RCC 7860 (cell line): ENCODE measurements at places on chromosomes 3 and 15.

- DNase-seq = no peak
Observed at GRCh38 chr3:26559227-26559626, 63.3 kb upstream of the LRRC3B start.

GRCh38 chr3:14803101-14803980 is 15.4 kb upstream of the FGD5 start:
- no peak for DNase-seq

DNA sequence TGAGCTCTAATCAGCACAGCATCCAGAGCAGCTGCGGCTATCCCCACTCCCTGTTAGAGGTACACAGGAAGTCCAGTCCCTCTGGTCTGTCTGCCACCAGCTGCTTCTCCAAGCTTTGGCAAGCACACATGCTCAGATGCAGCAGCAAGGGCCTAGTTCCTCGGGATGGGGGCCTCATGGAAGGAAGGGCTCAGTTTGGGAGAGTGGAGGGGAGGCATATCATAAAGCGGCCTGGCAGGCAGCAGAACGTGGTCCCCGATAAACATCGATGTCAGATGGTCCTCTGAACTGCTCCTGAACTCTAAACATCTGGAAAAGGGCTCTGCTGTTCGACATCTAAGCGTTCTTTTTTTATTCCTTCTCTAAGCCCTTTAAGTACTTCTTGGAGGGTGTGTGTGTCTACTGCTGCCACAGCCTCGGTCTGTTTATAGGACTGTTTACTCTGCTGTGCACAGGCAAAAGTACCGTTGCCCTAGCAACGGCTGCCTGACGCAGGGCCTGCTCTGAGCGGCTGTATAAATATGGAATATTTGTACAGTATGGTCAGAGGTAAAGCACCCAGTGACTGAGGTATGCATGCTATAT is 74.6 kb downstream of the PRICKLE2 start:
- DNase-seq = no peak

- DNase-seq = no peak
Observed at GRCh38 chr3:175378348-175378747, 519.2 kb downstream of the NAALADL2 start.

DNA sequence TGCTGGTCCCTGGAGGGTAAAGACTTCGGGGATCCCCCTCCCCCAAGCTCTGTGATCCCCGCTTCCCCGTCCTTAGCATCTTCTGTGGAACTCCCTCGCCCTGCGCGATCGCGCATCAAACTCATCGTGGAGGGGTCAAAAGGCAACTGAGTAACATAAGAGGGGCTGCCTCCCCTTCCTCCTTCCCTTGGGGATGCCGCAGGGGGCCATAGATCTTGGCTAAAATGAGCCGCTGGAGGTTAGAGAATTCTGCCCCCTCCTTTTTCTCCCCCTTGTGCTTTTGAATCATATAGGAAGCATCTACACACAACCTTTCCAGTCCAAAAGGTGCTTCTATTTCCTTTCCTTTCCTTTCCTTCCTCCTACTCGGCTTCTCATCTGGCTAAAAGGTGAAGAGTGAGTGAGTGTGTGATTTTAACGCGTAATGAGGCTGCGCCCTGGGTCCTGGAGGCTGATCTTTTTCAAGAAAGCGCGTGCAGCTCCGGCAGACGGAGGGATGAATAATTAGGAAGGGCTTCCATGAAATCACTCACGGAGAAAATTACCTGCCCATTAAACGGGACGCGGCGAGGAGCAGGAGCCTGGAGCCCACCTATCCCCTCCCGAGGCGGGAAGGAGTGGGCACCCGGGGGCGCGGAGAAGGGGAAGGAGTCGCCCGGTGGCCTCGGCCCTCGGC is 831 bp upstream of the ROBO2 start:
- DNase-seq = no peak

DNA sequence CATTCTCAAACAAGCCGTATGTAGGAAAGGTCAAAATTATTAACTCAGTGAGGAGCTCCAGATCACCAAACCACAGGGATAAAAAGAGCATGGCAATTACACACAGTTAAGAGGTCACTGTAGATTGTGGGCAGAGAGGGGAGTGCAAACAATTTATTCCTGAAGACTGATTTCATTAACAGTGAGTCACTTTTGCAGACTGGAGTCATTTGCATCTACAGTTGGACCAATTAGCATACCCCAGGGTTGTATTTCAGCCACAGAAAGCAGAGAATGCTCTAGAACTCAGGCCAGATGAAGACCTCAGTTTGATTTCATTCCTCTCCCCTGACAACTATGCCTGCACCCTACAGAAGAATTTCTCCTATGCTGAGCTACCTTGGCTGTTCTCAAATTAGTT is 40.1 kb downstream of the SETMAR start:
- no peak for DNase-seq

- peak; percentile 26 for DNase-seq
Observed at GRCh38 chr3:24773798-24774197, 279.1 kb upstream of the THRB start.

DNA sequence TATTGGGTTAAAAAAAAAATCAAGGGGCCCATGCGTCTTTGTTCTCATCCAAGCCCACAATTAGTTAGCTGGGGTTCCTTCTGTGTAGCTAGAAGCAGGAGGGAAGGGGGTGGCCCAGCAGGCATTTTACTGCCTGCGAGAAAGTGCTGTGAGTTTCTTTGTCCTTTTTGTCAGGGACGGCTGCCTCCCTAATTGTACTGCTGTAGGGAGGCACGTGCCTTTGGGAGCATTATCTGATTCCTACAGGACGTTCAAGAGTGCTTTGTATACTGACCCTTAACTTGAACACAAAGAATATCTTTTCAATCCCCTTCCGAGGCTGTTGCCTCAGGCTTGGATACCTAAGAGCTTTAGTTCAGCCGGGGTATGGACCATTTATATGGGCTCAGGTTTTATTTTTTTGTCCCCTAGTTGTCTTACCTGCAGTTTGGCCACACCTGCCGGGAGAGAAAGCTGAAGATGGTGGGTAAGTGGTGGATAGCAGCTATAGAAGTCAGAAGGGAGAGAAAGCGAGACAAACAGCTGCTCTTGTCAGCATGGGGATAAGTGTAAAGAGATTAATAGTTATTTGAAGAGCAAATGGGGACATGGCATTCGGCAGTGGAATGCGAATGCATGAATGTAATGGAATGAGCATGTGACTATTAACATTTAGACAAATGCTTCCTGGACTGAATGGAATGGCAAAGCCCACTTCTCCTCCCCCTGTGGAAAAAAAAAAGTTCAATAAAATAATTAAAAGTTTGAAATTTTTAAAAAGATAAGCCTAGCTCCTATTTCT is 175.2 kb downstream of the TP63 start:
- DNase-seq = no peak

DNA sequence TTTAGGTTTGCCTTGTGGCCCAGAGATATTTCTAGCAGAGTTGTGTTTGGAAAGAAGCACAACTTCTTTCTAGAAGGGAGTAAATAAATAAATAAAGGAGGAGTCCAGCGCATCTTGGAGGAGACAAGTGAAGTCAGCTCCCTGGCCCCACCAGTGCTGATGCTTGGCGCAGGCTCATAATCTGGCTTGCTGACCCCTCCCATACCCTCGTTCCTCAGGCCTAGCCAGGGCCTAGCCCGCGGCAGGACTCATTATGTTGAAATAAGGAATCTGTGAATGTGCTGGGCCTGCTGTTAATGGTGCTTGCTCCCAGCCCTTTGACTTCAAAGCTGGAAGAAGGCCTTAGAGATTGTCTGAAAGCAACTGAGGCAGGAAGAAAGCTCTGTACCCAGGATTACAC is 3.1 kb downstream of the ZNF710 start:
- DNase-seq = no peak

DNA sequence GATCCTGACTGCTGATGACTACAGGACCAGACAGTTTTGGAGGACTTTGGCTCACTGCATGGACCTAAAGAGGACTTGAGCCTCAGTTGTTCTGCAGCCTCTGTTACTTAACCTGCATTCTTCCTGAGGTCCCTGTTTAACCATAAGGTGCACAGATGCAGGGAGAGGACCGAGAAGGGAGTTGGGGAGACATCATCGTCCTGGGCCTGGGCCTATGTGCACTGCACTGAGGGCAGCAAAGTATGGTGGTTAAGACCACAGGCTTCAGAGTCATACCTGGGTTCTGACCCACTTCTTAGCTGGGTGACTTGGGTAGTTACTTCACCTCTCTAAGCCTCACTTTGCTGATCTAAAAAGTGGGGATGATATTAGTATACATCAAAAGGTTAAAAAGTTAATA is 21.9 kb downstream of the KY start:
- no peak for DNase-seq

- DNase-seq = no peak
Observed at GRCh38 chr3:50201573-50202315, 3.3 kb upstream of the SLC38A3 start.

GRCh38 chr3:11143476-11143875 is 10.8 kb upstream of the HRH1 start:
- peak; percentile 81 for DNase-seq

DNA sequence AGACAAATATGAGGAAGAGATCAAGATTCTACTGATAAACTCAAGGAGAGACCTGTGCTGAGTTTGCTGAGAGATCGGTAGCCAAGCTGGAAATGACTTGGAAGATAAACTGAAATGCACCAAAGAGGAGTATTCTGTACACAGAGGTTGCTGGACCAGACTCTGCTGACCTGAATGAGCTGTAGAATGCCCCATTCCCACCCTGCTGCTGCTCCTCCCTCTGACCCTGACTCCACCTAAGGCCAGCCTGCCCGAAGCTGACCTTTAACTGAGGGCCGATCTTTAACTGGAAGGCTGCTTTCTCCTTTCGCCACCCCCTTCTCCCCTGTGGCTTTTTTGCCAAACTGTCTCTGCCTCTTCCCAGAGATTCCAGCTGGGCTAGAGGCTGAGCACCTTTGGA is 34.6 kb downstream of the CDIN1 start:
- no peak for DNase-seq
